Amygdala (tissue), 56 donors: ENCODE measurements at places on chromosomes 1 and 21.

GRCh38 chr1:97646071-97646470 lies 274.8 kb downstream of the DPYD start:
- no peak for DNase-seq

DNA sequence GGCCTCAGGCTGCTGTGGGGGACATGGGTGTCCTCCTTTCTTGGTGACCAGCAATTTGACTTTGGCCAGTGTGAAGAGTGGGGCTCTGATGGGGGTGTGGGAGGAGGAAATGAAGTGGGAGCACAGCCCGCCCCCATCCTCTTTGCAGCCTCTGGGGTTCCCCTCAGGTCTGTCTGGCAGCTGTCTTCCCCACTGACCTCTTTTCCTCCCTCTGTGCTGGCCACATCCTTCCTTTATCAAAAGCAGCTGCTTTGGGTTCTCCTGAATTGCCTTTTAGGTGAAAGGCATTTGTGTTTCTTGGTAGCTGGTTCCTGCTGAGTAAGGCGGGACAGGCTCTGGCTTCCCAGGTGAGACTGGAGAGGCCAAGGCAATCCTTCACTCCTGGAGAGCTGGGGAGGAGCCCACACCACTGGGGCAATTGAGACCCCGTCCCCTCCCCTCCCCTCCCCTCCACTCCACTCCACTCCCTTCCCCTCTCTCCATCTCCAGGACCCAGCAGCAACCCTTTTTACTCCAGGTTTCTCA lies 24.9 kb downstream of the PCAT6 start:
- no peak for DNase-seq

- no peak for DNase-seq
These were observed 85.7 kb downstream of the ATP1A1 start for GRCh38 chr1:116458695-116459094.

GRCh38 chr1:31830511-31830910 lies 14.7 kb upstream of the SPOCD1 start:
- no peak for DNase-seq

DNA sequence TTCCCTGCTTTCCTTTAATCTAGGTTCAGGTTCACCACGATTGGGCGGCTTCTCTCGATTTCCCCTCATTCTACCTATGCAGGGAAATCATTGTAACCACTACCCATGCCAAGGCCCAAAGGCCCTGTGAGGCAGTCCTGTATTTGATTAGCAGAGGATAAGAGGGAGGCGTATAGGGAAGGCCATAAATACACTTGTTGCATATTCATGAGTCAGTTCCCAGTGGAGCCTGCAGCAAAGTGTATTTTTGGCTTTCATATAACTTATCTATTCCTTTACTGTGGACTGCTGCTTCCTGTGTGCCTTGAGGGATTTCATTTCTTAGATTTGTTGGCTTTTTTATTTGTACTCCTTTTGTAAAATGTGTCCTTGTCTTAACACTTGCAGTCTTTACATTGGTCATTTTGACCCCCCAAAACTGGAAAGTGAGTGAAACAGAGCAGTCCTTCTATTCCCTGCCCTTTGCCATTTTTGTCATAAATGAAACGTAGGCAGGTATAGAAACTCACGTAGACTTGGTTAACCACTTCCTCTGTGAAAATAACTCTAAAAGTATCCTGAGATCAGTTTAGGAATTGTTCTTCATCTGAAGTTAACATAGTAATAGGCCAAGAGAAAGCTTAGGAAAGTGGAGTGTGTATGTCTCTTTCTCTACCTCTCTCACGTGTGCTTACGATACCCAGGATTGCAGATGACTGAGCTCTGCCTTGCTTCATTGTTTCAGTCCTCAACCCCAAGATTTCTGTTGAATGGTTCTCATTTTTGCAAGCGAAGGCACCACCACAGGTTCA lies 19.6 kb upstream of the KCNQ4 start:
- no peak for DNase-seq

- DNase-seq = no peak
These were observed 34.1 kb downstream of the UBASH3A start for GRCh38 chr21:42437786-42438185.

DNA sequence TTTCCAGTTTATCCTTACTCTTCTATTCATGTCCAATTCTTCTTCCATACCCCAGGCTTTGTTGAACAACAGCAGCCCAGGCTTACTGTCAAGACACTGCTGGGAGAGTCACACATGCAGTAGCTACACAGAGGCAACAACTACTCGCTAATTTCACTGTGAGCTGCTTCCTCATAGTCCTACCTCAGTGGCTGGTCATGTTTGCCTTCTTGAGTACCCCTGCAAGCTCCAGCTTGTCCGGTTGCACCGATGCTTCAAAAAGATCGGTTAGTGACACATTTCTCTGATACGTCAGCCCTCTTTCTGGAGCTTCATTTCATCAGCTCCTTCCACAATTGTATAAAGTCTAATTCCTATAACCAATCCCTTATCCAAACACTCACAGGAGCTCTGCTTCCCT lies 246.7 kb upstream of the NFIA start:
- no peak for DNase-seq

GRCh38 chr1:77925518-77925917 lies 37.1 kb downstream of the NEXN start:
- no peak for DNase-seq

DNA sequence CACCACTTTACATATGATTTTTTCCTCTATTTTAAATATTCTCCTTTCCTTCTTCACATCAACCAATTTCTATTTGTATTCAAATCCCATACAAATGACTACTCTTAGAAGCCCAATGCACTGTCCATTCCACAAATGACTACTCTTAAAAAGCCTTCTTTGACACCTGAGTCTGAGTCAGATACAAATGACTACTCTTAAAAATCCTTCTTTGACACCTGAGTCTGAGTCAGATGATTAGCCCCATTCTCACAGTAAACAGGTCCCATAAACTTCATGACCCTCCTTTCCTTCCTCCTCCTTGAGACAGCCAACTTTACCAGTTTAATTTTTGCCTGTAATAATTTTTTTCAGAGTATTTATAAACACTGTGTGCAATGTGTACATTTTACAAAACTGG lies 231.3 kb upstream of the USP25 start:
- DNase-seq = no peak

- DNase-seq = no peak
These were observed 7.5 kb downstream of the PTPRU start for GRCh38 chr1:29243871-29244200.

- no peak for DNase-seq
These were observed 426.7 kb downstream of the PLPP3 start for GRCh38 chr1:56152635-56153034.

DNA sequence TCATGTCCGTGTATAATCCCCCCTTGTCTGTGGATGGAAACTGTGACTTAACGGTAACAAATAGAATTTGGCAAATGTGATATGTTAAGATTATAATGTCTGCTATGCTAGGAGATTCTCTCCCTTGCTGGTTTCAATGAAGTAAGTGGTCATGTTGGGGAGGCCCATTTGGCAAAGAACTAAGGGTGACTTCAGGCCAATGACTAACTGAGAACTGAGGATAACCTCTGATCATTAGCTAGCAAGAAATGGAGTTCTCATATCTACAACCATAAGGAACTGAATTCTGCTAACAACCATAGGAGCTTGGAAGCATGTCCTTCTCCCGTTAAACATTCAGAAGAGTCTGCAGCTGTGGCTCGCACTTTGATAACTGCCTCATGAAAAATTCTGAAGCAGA lies 2.3 kb downstream of the IFI44L start:
- DNase-seq = no peak
